ENCODE measurements at places on chromosomes 5 and 9.

- DNase-seq, result peak; percentile 72
Observed at GRCh38 chr5:101977729-101978345, 318.2 kb downstream of the SLCO4C1 start.

- DNase-seq, result peak; percentile 39
Observed at GRCh38 chr9:15606643-15607472, 54.0 kb downstream of the CCDC171 start.

DNA sequence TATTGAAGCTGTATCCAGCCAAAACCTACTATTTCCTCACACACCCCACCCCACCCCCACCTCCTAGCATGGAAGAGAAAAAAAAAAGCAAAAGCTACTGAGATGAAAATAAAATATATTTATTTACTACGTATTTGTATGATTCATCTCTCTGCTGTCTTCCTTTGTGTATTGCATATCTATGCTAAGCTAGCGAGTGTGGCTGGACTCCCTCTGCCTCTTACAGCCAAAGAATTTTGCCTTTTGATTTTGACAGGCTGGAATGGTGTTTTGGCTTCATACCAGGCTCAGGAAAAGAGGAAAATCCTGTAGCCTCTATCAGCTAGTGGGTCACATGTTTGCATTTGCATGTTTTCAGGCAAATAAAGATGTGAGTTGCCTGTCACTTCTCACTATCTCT, 2.2 kb downstream of the ABLIM3 start:
- no peak for DNase-seq

DNA sequence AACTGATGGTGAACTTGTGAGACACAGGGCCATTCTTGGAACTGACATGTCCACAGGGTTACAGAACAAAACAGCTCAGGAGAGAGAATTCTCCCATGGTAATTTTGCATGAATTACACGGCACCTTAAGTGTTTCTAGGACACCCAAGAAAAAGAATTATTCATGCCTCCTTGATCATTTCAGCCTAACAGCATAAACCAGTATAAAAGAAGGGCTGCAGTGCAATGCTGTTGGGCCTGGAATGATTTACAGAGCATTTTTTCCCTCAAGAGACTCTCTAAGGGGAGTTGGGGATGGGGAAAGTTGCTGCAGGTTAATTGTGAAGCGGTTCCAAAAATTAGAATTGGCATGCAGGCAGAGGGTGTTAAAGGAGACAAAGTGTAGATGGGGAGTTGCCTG, 136.4 kb upstream of the FBXL7 start:
- no peak for DNase-seq

- DNase-seq, result no peak
Observed at GRCh38 chr5:157159209-157159751, 6.8 kb downstream of the GARIN3 start.

DNA sequence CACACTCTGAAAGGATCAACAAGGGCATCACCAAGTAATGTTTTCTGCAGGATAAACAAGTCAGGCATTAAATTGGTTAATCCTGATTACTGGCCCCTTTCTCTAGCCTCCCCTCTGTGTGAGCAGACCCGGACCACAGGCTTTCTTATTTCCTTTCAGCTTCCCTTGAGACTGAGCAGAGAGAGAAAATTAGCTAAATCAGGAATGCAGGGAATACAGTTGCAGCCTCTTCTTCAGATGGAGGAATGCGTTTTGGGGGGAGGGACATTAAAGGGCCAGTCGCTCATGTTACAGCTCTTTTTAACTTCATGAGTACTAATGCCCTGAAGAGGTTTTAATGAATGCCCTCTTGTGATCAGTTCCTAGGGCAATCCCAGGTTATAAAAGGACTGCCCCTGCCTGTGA, 19.8 kb downstream of the PCDHAC2 start:
- DNase-seq, result peak; percentile 78

GRCh38 chr5:138722544-138723177, 30.6 kb upstream of the CTNNA1 start:
- no peak for DNase-seq

GRCh38 chr5:129322968-129323367, 137.1 kb upstream of the ADAMTS19 start:
- DNase-seq, result no peak

GRCh38 chr5:91957666-91958065, 574.5 kb upstream of the ARRDC3 start:
- no peak for DNase-seq

Measured in A673 (cell line).